ENCODE measurements at places on chromosomes 1 and 21.

- DNase-seq: no peak
Measured at GRCh38 chr21:27513825-27514224, 546.9 kb upstream of the ADAMTS5 start.

DNA sequence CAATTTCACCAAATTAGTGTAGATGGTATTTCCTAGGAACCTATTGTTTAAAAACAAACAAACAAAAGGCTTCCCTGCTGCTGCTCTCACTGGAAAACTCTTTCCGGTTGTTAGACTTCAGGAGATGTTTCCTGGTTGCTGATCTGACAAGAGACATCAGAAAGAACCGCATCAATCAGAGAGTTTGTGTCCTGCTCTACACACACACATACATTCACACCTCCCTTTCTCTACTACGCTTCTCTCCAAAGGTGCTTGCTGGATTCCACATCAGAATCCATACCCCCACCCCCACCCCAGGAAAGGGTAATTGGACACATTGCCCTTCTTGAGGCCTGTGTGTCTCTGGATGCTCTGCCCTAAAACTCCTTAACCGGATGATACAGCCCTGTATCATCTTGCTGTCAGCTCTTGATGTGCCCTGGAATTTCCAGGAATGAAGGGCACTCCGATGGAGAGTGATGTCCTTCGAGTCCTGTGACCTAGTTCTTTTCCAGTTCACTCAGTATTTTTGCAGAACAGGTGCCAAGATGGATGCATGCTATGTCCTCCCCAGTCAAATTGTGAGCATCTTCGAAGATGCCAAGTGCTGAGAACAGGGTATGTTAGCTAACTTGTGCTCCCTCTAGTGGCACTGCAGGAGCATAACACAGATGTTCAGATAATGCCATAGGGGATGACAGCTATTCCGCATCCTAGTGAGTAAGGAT is 113.7 kb upstream of the SLC35F3 start:
- DNase-seq: no peak

- no peak for DNase-seq
Measured at GRCh38 chr1:234325878-234326496, 47.3 kb upstream of the COA6 start.

DNA sequence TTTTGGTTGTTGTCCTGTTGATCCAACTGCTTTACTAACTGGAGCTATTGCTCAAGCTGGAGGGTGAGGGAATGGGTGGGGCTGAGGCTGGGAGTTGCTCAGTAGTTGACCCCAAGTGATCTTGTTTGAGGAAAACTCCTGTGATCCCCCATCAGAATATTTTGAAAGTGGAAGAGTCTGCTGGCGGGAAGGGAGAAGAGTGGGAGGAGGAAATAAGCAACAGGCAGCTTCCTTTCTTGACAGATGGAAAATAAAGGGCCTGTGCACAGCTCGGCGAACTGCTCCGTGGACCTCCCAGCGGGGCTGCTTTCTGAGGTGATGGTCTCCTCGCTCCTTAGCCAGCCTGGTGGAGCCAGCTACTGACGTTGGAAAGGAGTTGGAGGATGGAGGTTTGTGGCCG is 199.1 kb upstream of the LMO4 start:
- DNase-seq: no peak
